ENCODE measurements at places on chromosomes 1 and 21.
A peak's percentile ranks its signal among the peaks of the same experiment; 100 is the strongest.

DNA sequence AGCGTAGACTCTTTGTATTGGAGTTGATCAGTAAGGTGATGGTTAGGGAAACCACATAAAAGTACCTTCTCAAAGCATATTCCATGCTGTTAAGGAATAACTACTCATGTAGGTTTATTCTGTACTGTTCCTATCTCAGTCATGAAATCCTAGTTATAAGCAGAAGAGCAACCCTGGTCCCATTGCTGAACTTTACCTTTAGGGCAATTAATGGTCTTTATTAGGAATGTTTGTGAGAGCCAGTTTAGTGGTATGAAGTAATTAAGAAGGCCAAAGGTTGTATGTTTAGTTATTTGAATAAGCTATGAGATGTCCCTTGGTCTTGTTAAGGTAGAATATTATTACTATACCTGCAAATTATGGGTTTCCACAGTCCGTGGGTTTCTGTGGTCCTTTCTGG lies 44.0 kb downstream of the ACP6 start:
- peaks cover 12% of the 10 kb centered on the region for H3K4me1 ChIP-seq
- no peak overlapping the region for H3K27ac ChIP-seq
- H3K36me3 ChIP-seq = peaks cover 14% of the 10 kb centered on the region
- H3K27me3 ChIP-seq = no peaks in the 10 kb centered on the region

GRCh38 chr1:152870831-152871730 lies 7.0 kb upstream of the SMCP start:
- H3K4me3 ChIP-seq = no peak overlapping the region
- H3K27ac ChIP-seq = no peak overlapping the region
- DNase-seq = no peak

DNA sequence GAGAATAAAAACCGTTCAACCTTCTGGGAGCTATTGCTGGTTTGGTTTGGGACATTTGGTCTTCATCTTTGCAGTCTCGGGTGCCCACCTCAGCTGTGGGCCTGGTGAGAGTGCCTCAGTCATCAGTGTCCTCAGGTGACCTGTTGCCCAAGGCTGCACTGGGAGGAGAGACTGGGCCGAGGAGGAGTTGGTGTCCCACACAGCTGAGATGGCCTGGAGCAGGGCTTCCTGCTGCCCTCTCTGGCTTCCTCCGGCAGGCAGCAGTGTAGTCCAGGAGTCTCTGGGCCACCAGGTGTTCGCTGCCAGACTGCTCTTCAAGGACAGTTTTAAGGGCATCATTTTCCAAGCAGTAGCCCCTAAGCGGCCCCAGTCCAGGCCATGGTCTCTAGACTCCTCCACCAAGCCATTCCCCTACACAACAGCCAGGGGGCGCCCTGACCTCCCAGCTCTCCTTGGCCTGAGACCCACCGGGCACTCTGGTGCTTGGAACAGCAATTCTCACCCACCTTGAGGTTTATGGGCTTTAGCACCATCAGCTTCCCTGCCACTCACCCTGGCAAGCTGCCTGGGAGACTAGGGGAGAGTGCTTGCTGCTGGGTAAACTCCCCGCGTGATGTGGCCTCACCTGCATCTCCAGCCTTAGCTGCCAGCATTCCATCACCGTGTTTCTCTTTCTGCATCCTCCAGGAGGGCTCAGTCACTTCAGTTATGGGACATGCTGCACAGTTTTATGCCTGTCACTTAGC lies 9.1 kb upstream of the SYTL1 start:
- peaks cover 47% of the 10 kb centered on the region for H3K4me1 ChIP-seq
- peaks cover 67% of the 10 kb centered on the region for H3K36me3 ChIP-seq
- no peak for DNase-seq
- H3K27ac ChIP-seq = peak overlapping the region; percentile 62
- no peak overlapping the region for H3K4me3 ChIP-seq

- H3K36me3 ChIP-seq = no peaks in the 10 kb centered on the region
- H3K4me1 ChIP-seq = no peaks in the 10 kb centered on the region
- peaks cover 14% of the 10 kb centered on the region for H3K27me3 ChIP-seq
- H3K4me3 ChIP-seq = no peak overlapping the region
- no peak overlapping the region for H3K27ac ChIP-seq
Measured at GRCh38 chr1:14320986-14321385, 277.5 kb upstream of the KAZN start.

DNA sequence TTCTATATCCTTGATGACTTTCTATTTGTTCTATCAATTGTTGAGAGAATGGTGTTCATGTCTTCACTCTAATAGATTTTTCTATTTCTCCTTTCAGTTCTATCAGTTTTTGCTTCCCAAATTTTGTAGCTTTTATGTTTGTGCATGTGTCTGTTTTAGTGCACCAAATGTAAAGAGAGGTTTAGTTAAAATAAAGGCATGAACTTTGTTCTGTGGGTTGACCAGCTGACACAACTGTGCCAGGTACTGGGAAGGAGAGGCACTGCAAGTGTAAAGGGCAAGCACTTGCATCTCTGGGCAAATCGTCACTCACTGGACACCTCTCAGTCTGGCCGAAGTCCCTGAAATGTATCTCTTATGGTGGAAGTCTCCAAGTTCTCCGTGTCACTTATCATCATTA lies 38.6 kb upstream of the ABCD3 start:
- no peaks in the 10 kb centered on the region for H3K36me3 ChIP-seq
- DNase-seq = no peak
- H3K27me3 ChIP-seq = peaks cover 2% of the 10 kb centered on the region

All from stimulated activated naive B cell treated with anti-CD40 and anti-IgM and Interleukin-4, amounts not matched to agents 10 μg/mL and 1 μg/mL and 100 μg/mL, for 72 hours (primary cell).